ENCODE measurements at places on chromosomes 4 and X. TPM values are rescaled to one million over a fixed set of nuclear protein-coding genes. Genes with fewer than 3 reads are reported as not detected.

C4orf36 gene
- total RNA-seq = 1.1 TPM

SLC6A14 gene
- total RNA-seq = not detected

BTC gene
- total RNA-seq = 0.12 TPM

ENPEP gene
- total RNA-seq = 2.7 TPM

Measured in left ventricle myocardium superior (tissue), 1 donor.